ENCODE measurements at places on chromosomes 4 and X. TPM values are rescaled to one million over a fixed set of nuclear protein-coding genes. Genes with fewer than 3 reads are reported as not detected.

MAGEA11 gene
- not detected for total RNA-seq

SPANXA2 gene
- total RNA-seq: not detected

PAK3 gene
- total RNA-seq: 4.8 TPM

NAP1L2 gene
- 15.9 TPM for total RNA-seq

GPC3 gene
- total RNA-seq: 32.4 TPM

P2RY4 gene
- not detected for total RNA-seq

SOWAHB gene
- 1.5 TPM for total RNA-seq

CFP gene
- total RNA-seq: 3.4 TPM

PRR32 gene
- total RNA-seq: not detected

Data from WTC11 (cell line).